Activated T-cell treated with anti-CD3 and anti-CD28 coated beads, Interleukin-2, amount 50 U/mL, for 72 hours (primary cell): ENCODE measurements at places on chromosomes 16 and 17. TPM values are rescaled to one million over a fixed set of nuclear protein-coding genes. Genes with fewer than 3 reads are reported as not detected.

The TMC5 gene
- total RNA-seq = not detected

DNA sequence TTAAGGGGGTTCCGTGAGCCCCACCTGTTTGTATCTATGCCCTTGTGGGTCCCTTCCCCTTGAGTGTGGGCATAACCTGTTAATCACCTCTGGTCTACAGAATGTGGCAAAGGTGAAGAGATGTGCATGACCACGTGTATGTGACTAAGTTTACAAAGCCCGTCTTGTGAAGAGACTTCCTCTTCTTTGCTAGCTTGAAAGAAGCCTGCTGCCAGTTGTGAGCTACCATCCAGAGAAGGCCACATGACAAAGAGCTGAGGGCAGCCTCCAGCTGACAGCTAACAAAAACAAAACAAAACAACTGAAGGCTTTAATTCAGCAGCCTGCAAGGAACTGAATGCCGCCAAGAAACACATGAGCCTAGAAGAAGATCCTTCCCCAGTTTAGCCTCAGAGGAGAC, 112.0 kb downstream of the AXIN2 start:
- H3K36me3 ChIP-seq = peaks cover 2% of the 10 kb centered on the region
- no peak for DNase-seq
- no peak overlapping the region for H3K27ac ChIP-seq
- no peaks in the 10 kb centered on the region for H3K4me1 ChIP-seq
- peaks cover 19% of the 10 kb centered on the region for H3K27me3 ChIP-seq

DNA sequence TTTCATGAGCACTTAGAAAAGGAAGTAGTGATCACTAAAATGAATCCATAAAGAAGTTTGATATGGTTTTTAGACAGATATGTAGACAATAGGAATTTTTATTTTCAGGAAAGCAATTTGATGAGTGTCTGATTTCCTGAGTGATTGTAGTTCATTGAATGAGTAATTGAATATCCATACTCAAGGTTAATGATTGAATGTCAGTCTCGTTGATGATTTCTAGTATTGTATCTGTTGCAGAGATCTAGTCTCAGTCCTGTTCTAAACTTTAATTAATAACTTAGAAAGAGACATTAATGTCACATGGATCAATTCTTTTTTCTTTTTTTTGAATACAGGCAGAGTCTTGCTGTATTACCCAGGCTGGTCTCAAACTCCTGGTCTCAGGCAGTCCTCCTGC, 78.3 kb downstream of the NLK start:
- no peaks in the 10 kb centered on the region for H3K36me3 ChIP-seq
- H3K27me3 ChIP-seq = no peaks in the 10 kb centered on the region
- no peak overlapping the region for H3K27ac ChIP-seq
- H3K4me1 ChIP-seq = peaks cover 19% of the 10 kb centered on the region

DNA sequence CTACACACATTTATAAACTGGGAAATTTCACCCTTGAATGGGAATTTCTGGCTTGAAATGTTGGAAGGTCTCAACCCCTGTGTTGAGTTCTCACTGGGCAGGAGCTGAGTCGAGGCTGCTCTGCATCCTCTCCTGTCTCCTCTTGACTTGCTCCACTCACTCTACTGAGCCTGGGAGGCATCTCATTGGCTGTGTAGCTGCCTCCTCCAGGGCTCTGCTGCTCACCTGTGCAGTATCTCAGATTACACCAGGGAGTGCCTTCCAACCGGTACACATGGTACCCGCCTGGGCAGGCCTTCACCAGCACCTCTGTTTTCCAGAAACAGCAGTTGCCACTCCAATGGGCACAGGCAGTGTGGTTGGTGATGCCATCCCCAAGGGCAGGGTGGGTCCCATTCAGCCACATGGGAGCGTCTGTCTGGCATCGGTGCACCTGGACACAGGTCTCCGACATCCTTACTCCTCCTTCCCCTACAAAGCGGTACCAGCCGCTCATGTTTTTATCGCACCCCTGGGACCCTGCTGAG, 3.7 kb downstream of the GP2 start:
- H3K27me3 ChIP-seq = no peaks in the 10 kb centered on the region
- DNase-seq = no peak
- H3K36me3 ChIP-seq = no peaks in the 10 kb centered on the region
- no peak overlapping the region for H3K27ac ChIP-seq
- H3K4me1 ChIP-seq = no peaks in the 10 kb centered on the region
- H3K4me3 ChIP-seq = no peak overlapping the region

The TUBG1 gene
- 51.5 TPM for total RNA-seq

GRCh38 chr17:28194382-28194781, 124.6 kb upstream of the TMEM97 start:
- H3K4me3 ChIP-seq = no peak overlapping the region
- H3K27me3 ChIP-seq = no peaks in the 10 kb centered on the region
- H3K27ac ChIP-seq = no peak overlapping the region
- H3K36me3 ChIP-seq = no peaks in the 10 kb centered on the region

GRCh38 chr17:35293151-35293847, 50.4 kb downstream of the SLFN5 start:
- peaks cover 13% of the 10 kb centered on the region for H3K4me1 ChIP-seq
- no peak for DNase-seq
- H3K4me3 ChIP-seq = no peak overlapping the region
- no peak overlapping the region for H3K27ac ChIP-seq
- peaks cover 5% of the 10 kb centered on the region for H3K27me3 ChIP-seq
- peaks cover 4% of the 10 kb centered on the region for H3K36me3 ChIP-seq

- H3K4me3 ChIP-seq = no peak overlapping the region
- H3K36me3 ChIP-seq = no peaks in the 10 kb centered on the region
- no peak overlapping the region for H3K27ac ChIP-seq
- DNase-seq = no peak
These were observed 15.7 kb downstream of the MGAT5B start for GRCh38 chr17:76883744-76884525.

The ACSM2A gene
- 0.79 TPM for total RNA-seq

The CAMKK1 gene
- total RNA-seq = 2.2 TPM

The CCL16 gene
- not detected for total RNA-seq

DNA sequence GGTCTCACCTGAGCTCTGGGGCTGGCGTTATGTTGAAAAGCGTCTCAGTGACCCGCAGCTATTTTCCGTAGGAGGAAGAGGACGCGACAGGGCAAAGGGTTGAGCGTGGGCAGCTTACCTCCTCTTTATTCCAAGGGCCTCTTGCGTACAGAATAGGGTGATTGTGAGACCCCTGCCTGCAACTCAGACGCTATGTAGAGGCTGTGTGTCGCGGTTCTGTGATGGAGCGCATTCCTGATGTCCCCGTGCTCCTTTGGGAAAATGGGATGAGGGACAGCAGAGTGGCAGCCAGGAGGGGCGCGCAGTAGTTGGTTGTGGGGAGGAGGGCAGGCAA, 531 bp upstream of the CDH8 start:
- H3K27me3 ChIP-seq = peaks cover 14% of the 10 kb centered on the region
- peaks cover 5% of the 10 kb centered on the region for H3K4me1 ChIP-seq
- H3K36me3 ChIP-seq = peaks cover 5% of the 10 kb centered on the region
- no peak for DNase-seq
- H3K4me3 ChIP-seq = no peak overlapping the region

DNA sequence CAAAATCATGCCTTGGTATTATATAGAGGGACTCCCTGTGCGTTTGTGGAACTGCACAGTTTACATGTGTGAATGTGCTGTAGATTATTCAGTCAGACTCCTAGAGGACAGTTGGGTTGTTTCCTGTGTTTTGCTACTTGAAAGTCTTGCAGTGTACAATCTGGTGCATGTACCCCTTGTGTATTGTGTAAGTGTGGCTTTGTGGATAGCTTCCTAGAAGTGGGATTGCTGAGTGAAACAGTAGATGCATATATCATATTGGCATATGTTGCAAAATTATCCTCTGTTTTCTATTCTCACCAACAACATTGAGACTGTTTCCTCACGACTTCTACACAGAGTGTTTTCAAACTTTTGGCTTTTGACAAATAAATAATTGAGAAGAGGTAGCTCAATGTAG, 263.7 kb downstream of the MAP2K6 start:
- no peaks in the 10 kb centered on the region for H3K27me3 ChIP-seq
- H3K36me3 ChIP-seq = no peaks in the 10 kb centered on the region
- no peak overlapping the region for H3K4me3 ChIP-seq
- no peaks in the 10 kb centered on the region for H3K4me1 ChIP-seq

DNA sequence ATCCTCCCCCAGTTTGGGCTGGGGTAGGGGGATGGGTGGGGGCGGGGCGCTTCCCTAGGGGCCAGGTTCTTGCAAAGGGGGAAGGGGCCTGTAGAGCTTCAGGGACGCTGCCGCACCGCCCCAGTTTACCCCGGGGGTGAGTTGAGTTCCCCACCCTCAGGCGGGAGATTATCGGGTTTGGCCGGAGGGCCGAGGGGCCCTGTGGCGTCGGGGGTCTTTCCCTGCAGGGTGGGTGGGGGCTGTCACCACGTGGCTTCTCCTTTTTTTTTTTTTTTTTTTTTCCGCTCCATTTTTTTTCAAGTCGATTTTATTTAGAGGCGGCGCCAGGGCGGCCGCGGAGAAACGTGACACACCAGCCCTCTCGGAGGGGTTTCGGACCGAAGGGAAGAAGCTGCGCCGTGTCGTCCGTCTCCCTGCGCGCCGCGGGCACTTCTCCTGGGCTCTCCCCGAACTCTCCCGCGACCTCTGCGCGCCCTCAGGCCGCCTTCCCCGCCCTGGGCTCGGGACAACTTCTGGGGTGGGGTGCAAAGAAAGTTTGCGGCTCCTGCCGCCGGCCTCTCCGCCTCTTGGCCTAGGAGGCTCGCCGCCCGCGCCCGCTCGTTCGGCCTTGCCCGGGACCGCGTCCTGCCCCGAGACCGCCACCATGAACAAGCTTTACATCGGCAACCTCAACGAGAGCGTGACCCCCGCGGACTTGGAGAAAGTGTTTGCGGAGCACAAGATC, at the start of gene IGF2BP1:
IGF2BP1 (plus strand) TSS at position 283 of the 724 bp plus-strand sequence; CDS start at position 644, 361 bp downstream.
- H3K4me3 ChIP-seq = peak within 1 kb of the TSS; percentile 87
- peak; percentile 38 for DNase-seq
- peak within 1 kb of the TSS; percentile 54 for H3K27ac ChIP-seq
